ENCODE measurements at places on chromosomes 3 and 15.

- DNase-seq, result peak; percentile 4
Observed at GRCh38 chr3:64220161-64220914, 4.9 kb downstream of the PRICKLE2 start.

DNA sequence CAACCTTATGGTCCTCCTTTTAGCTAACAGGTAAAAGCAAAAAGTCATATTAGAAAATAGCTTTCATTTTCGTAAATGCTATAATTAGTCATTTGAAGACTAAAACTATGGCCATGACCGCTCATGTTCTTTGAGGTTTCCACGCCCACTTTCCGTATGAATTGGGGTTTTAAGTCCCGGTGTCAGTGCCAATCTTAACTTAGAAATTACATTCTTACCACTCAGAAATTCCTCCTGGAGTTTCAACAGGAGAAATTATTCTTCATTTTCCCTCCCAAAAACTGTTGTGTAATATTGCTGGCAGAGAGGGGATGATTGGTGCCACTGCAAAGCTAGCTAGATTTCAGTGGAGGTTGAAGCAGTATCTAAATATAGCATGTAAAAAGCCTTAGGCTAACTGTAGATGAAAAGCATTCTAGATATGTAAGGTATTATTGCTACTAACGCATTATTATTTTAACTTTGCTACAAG lies 71.0 kb upstream of the MDFIC2 start:
- no peak for DNase-seq

DNA sequence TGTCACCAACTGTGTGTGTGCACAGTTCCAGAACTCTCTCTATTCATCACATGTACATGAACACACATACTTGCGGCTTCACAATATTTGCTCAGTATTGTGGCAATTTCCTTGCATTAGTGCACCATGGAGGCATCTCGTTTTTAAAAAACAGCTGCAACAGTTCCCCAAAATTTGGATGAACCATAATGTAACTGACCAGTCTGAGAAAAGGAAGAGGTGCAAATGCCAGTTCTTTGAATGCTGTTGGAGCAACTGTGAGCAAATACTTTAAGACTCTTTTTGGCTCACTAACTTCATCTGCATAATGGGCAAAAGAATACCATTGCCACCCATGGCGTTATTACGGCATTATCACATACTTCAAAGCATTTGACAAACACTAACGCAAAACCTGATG lies 38.3 kb upstream of the PSMD6 start:
- DNase-seq, result no peak

DNA sequence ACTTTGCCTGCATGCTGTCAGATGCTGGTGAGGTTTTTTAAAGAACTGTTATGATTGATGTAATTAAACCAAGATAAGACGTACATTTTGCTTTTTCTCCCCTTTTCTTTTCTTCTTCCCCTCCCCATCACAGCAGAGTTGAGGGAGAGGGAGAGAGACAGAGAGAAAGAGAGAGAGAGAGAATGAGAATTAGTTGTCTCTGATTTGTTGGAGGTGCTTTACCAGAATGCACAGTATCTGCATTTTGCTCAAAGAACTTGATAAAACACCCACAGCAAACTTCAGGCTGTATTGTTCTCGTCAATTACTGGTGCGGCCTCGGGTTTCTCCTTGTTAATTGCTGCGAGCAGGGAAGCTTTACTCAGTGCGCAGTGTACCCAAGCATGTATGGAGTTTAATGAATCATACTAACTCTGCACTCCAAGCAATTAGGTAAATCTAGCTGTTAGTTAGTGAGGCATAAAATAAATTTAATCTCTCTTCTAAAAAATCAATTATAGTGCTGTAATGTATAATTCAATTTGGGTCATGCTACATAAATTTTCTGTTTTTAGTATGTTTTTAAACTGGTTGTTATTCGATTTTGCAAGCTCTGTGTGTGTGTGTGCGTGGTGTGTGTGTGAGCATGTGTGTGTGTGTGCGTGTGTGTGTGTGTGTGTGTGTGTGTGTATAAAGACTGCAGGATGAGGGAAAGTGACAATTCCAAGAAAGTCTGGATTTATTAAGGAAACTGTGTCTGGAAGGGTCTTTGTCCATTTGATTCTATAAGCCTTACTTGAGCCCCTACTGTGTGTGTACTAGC lies 273.4 kb downstream of the TLE3 start:
- DNase-seq, result no peak
